NCI-H524 (cell line): ENCODE measurements at places on chromosomes 4 and X.

GRCh38 chrX:117990438-117990837, 126.2 kb downstream of the KLHL13 start:
- no peak for DNase-seq

GRCh38 chrX:13520936-13521335, 48.5 kb upstream of the EGFL6 start:
- DNase-seq, result no peak

DNA sequence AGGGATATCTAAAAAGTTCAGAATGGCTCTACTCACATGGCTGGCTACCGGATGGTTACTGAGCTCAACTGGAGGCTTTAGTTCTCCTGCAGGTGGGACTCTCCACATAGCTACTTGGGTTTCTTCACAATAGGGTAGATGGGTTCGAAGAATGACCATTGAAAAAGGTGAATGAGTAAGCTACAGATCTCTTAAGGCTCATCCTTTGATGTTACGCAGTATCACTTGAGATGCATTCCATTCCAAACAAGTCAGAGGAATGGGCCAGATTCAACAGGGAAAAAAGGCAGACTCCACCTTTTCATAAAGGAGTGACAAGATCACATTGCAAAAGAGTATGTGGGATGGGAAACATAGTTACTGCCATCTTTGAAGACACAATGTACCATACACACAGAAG, 52.6 kb downstream of the DDX53 start:
- no peak for DNase-seq

DNA sequence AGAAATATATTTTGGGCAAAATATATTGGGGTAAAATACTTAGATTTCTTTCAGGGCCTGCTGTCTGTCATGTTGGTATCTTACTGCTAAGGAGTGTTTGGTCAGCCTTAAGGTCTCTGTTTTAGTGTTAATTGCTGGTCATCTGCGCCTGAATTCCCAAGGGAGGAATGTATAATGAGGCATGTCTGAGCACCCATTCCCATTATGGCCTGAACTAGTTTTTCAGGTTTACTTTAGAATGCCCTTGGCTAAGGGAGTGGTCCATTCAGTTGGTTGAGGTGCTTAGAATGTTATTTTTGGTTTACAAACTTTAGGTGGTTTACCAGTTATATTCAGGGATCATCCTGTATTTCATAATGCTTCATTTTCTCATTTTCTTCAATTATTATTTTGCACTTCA, 125.9 kb downstream of the CFAP299 start:
- no peak for DNase-seq

- no peak for DNase-seq
These were observed 165.3 kb upstream of the PPP1R2C start for GRCh38 chrX:42943051-42943974.

DNA sequence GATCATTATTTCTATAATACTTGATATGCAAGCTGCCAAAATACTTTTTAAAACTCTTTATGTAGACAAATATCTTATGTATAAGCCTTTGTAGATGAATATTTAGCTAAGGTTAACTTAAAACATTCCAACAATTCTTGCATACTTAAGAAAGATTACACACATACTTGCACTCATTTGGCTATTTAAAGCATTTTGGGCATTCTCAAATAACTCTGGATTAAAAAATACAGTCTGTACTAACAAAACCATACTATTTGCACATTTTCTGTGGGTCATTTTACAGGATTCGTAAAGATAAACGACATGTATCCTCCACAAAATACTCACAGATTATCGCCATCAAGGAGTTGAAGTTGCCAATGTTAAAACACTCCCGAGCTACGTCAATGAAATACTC, 26.5 kb downstream of the RASGEF1B start:
- no peak for DNase-seq

DNA sequence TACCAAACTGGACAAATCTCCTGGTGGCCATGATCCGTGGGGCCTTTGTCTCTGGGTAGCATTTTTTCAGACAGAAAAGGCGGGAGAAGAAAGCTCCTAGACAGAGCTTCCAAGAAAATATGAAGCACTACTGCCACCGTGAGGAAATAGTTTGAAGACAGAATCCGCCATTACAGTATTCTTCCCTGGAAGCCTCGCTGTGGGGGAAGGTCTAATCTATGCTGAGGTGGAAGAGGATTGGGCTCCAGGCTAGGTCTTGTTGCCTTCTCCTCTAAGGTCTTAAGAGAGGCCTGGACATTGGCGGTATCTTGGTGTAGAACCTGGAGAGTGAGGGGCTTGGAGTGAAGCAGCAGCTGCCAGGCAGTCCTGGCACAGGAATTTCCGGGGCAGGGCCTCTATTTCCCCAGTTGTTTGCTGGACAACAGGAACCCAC, 218.9 kb downstream of the OR13H1 start:
- no peak for DNase-seq

DNA sequence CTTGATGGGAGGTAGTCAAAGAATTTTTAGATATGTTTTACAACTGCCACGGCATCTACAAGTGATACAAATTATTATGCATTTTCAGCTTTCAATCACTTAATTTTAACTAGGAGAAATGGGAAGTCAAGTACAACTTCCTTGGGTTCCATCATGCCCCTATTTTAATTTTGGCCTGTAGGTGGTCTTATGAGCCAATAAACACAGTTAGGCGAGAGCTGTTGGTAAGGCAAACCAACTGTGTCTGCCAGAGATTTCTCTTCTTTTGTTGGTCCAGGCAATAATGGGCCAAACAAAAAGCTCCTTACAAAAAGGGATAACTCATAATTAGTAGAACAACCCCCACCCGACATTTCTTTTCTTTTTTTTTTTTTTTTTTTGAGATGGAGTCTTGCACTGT, 63.3 kb upstream of the ARX start:
- DNase-seq, result no peak
